ENCODE measurements at places on chromosomes 1 and 21.

DNA sequence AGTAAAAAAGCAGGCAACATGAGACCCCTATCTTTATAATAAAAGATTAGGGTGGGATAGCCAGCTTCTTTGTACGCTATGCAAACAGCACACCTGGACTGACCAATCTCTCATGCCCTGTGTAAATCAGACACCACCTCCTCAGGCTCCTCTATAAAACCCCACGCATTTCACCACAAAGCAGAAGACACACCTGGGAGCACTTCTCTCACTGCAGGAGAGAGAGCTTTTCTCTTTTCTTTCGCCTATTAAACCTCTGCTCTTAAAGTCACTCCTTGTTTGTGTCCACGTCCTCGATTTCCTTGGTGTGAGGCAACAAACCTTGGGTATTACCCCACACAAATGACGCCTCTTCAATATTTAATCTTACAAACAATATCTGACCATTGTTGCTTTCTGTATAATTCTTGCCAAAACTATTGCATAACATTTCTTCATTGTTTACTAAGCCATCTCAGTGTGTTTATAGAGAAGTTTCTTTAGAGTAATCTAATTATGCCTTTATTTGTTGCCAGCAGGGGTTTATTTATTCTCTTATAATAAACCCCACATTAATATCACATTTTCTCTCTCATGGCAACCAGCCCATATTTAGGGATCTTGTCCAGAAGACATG lies 31.6 kb upstream of the NUF2 start:
- DNase-seq = no peak

DNA sequence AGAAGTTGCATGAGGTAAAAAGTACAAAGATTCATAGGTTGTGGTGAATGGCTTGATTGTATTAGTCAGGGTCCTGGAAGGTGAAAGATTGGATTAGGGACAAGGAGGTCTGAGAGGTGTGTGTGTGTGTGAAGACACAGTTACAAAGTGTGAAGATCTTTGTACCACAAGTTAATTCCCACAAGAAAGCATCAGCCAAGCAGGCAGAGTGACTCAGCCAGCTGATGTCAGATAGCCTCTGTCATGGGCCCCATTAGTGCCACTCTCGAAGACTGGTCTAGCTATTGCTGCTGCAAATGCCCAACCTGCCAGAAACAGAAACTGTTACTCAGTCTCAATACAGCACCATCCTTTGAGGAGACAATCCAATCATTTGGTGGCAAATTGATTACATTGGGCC lies 96.5 kb downstream of the DTL start:
- no peak for DNase-seq

- no peak for DNase-seq
Measured at GRCh38 chr1:218123968-218124367, 161.1 kb upstream of the RRP15 start.

DNA sequence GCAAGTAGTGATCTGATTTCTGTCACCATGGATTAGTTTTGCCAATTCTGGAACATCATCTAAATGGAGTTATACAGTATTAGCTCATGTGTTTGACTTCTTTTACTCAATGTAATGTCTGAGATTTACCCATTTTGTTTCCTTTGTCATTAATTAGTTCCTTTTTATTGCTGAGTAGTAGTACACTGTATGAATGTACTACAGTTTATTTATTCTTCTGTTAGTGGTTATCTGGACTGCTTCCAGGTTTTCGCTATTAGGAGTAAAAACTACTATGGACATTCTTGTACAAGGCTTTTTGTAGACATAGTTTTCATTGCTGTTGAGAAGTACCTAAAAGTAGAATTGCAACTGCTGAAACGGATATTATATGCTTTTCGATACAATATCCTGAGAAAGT lies 14.1 kb downstream of the SUCO start:
- no peak for DNase-seq

DNA sequence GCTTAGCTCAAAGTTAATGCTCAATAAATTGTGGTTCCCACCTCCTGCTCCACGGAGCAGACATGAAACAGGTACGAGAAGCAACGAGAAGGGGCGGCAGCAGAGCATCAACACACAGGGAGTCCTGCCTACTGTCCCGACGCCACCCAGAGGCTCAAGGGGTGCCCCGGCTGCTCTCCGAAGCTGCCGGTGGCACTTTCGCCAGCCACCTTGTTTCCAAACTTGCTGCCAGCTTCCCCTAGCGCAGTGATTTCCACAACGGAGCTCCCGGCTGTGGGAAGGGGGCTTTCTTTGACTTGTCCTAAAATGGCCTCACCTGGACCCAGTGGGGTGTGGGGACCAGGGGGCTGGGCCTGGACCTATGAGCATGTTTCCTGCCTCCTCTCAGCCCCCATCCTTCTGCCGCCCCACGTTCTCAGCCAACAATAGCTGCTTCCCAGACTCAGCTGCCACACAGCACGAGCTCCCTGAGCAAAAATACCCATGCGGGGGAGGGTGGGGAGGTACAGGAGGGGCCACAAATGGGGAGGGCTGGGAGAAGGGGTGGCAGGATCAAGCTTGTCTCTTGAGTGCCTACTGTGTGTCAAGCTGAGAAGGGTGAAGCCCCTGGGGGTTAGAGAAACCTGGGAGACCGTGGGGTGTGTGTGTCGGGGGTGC lies 35.6 kb upstream of the ECE1 start:
- DNase-seq = no peak

- no peak for DNase-seq
Measured at GRCh38 chr1:171226747-171227370, 21.4 kb upstream of the FMO1 start.

DNA sequence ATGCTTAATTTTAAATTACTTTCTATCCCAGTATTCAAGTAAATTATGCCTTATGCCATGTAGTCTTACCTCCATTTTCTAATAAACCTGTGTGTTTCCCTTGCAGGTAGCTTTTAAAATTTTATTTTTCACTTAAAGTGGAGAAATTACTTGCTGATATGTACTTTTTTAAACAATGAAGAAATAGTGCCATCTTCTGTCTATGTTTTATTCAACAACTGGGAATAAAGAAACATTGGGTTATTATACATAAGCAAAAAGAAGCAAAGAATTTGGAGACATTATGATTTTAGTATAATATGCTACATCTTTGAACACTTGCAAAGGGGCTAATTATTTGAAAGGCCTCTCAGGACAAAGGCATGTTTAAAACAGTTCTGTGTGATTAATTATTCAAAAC lies 1912.9 kb downstream of the MRPL39 start:
- DNase-seq = no peak

Measured in stimulated activated naive CD4-positive, alpha-beta T cell (primary cell).